ENCODE measurements at places on chromosomes 5 and 9.
A peak's percentile ranks its signal among the peaks of the same experiment; 100 is the strongest.

- DNase-seq, result no peak
These were observed 197.5 kb downstream of the KIAA0825 start for GRCh38 chr5:94420885-94421284.

- no peak for DNase-seq
These were observed 28.0 kb downstream of the JAKMIP2 start for GRCh38 chr5:147754372-147755122.

DNA sequence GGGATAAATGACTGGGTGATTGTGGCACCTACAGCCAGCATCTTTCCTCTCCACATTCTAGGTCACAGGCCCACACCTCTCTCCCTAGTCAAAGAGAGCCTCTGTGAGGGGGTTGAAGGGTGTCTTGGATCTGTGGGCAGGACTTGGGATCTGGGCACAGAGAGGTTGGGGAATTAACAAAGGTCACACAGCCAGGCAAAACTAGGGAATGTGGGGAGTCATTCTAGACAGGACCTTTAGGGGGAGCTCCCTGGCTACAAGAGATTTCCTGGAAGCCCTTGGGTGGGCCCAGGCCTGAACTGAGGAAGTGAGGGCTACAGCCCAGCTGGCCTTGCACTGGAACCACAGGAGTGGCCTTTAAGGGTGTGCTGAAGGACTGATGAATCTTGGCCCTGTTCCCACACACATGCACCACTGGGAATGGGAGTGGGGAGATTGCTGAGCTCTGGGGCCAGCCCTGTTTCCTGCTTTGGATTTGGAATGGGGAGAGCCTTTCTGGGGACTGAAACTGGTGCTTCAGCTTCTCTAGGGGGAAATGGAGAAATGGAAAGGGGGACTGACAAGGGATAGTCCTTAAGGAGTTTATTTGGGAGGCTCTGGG is 12.4 kb upstream of the CXXC5 start:
- no peak for DNase-seq

DNA sequence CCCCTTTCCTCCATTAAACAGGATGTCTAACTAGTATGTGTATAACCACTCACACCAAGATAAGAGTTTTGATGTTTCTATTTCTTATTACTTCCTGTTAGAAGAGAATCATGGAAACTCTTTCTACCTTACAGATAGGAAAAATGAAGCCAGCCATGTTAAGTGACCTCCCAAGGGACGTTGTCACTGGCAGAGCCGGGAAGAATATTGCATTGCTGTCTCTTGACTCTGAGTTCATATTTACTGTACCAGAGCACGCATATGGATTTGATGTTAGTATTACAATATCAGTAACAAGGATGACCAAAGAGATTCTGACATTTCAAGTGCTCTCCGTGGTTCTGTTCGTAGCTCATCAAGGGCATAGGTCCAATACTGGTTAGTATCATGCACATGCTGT is 12.5 kb upstream of the C5orf63 start:
- no peak for DNase-seq

DNA sequence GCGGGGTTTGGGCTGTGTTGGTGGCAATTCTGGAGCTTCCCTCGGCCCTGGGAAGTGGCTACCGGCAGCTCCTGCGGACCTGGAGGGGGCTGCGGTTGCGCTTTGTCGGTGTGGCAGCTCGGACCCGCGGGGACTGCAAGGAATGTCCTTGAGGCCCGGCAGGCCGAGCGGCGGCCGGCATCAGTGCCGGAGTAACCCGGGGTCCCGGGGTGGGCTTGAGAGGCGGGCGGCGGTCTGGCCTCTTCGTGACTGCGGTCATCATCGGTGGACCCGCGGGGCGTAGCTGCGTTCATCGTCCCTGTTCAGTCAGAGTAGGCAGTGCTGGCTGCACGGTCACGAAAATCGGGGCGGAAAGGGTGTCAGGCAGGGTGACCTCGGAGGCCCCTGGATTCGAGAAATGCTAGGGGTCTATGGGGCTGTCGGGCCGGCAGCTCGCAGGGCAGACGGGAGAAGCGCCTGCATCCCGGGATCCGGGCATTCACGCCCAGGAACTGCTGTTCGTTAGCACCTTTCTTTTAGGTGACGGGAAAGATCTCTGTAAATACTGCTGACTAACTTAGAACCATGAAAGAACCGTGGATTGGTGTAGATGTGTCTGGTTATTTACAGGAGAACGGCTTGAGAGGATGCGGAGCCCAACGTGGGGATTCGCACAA is 474 bp downstream of the HMGCR start:
- no peak for DNase-seq

DNA sequence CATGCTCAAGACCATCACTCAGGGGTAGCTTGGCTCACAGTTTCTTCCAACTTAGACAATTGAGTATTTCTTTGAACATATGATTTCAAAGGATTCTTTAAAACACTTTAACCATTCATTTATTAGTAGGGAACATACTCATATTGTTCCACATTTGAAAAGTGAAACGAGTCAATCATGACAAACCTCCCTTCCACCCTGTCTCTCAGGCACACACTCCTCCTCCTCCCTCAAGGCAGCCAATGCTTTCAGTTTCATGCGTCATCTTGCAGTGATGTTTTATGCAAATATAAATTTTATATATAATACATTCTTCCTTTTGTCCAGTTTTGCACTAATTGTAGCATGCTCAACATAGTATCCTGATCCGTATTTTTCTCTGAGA is 126.0 kb upstream of the BOD1 start:
- DNase-seq, result peak; percentile 2

- no peak for DNase-seq
These were observed 24.4 kb downstream of the ZCCHC7 start for GRCh38 chr9:37144762-37145161.

DNA sequence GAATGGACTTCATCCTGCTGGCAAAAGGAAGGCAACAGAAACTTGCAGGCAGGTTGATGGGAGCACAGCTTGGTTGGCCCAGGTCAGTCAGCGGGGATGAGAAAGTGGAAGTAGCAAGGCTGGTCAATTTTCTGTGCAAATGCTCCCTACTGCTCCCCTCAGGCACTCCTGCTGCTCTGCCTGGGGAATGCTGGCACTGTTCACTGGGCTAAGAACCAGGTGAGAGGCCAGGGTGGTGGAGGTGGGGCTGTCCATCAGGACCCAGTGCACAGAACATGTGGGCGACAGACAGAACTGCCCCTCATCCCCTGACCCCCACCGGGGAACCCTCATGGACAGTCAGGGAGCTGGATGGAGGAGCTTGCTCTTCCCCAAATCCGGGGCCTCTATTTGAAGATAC is 593.1 kb downstream of the IRX1 start:
- DNase-seq, result no peak

DNA sequence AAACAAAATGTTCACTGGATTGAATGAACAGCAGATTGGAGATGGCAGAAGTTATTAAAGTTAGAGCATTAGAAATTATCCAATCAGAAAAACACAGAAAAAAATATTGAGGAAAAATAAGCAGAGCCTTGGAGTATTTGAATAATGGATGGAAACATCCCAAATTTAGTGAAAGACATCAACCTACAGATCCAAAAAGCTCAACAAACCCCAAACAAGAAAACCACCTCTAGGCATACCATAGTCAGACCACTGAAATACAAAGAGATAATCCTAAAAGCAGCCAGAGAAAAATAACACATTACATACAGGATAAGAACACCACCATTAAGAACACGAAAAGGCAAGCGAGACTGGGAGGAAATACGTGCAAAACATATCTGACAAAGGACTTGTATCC is 5.2 kb downstream of the INIP start:
- no peak for DNase-seq

GRCh38 chr5:94423411-94423810 is 195.0 kb downstream of the KIAA0825 start:
- DNase-seq, result no peak

GRCh38 chr5:93019896-93020295 is 561.1 kb downstream of the NR2F1-AS1 start:
- DNase-seq, result no peak

DNA sequence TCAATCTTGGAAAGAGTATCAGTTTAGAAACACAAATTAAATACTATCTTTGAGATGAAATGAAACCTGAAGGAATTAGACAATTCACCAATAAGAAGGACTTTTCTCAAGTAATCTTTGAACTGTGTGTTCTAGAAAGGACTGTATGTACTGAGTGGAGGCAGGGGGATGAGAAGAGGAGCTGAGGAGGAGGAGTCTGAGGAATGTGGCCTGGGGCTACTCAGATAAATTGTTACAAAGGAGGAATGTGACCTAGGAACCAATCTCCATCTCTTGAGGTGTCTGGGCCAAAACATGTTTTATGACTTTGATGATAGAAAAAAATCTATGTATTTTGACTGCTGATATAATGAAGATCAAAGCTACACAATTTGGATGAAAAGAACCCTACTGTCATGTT is 124.3 kb upstream of the ANKRD55 start:
- DNase-seq, result no peak

GRCh38 chr5:109597893-109598292 is 91.8 kb upstream of the MAN2A1 start:
- DNase-seq, result no peak

- DNase-seq, result no peak
These were observed 184.8 kb downstream of the KIAA0825 start for GRCh38 chr5:94433397-94434163.

DNA sequence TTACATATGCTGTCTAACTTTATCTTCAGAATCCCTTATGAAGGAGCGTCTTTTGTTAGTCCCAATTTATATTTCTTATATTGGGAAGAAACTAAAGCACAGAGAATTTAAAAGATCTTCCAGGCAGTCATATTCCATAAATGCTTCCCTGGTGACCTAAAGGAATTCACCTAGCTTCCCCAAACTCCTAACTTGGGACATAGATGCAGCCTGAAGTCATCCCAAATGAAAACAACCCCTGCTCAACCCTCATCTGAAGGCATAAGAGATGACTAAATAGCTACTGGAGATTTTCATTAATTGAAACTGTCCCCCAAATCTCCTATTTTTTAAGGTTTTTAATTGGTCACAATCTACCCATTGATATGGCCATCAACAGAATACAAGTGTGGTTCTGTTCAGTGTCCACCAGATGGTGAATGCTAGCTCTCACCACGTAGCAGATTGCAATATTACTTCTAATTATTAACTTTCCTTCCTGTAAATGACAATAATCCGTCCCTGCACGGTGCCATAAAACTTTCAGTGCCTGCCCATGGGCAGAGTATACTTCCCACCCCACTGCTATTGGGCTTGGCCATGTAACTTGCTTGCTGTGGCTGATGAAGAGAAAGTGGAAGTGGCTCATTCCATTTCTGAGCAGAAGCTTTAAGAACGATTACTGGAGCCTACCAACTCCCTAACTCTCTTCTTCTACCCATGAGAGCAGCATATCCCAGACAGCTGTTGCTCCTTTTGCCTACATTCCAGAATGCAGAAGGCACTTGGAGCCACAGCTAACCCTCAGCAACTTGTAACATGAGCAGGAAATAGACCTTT is 18.7 kb downstream of the PRUNE2 start:
- DNase-seq, result no peak

DNA sequence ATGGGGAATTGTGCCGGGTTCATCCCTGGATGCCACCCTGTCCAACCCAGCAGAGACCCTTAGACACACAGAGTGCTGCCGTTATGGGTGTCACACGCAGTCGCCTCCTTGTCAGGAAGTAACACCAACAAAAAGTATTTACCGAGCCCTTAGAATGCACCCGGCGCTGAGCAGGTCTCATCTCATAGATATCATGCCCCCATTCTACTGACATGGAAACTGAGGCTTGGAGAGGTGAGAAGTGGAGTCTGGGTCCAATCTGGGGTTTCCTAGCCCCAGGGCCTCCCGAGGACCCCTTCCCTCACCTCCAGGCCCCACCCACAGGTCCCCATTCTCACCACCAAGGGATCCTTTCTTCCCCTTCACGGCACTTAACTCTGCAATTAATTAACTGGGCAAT is 36.8 kb upstream of the BARHL1 start:
- no peak for DNase-seq

- DNase-seq, result no peak
These were observed 25.4 kb downstream of the HRH2 start for GRCh38 chr5:175683231-175683630.

DNA sequence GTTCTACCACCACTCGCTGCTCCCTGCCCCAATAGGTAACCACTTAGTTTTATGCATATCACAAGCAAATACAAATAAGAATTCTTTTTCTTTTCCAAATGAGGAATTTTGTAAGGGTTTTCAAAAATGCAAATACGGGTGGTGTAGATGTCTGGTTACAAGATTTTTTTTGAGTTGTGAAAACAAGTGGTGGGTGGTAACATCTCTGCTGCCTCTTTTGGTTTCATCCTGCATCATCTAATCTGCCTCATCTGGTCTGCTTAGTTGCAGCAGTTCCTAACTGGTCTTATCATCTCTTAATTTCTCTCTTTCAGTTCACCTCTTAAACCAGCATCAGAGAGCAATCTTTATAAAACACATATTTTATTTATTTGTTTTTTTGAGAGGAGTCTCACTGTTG is 5.3 kb downstream of the NFX1 start:
- no peak for DNase-seq

DNA sequence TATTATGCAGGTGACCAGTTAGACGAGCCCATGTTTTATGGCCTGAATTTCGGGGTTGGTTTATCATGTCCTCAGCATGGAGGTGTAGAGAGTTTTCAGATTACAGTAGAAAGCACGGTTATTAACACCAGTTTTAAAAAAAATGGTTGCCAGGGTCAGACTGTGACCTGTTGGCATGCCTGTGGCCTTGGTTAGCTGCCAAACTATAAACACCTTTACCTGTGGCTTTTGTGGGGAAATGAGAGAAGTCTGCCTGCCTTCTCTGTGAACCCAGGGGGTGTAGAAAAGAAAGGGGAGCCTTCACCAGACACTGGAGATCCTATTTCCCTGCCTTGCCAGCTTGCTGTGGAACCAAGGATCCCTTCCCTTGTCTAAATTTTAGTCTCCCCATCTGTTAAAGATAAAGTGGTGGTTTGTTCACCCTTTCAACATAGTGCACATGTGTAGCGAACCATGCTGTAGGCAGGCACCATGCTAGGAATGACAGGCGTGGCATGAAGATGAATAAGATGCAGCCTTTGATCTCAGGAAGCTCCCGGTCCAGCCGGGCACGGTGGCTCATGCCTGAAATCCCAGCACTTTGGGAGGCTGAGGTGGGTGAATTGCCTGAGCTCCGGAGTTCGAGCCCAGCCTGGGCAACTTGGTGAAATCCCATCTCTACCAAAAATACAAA is 6.1 kb upstream of the PHF19 start:
- no peak for DNase-seq

DNA sequence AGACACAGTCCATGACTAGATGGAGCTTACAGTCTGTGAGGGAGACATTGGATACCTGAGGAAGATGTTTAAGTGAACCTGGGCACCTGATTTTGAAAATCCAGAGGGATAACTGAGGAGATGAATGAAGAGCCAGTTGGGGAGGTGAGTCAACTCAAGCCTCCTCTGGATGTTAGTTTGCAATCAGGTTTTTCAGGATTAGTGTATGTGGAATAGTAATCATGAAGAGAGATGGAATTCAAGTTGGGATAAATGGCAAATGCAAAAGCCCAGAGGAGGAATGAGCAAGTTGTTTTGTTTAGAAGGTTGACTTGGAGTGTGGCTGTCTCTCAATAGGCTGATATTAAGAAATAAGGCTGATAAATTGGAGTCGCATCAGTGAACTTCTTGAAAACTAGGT is 28.9 kb downstream of the PRDM6 start:
- DNase-seq, result no peak
